Activated CD8-positive, alpha-beta memory T cell treated with anti-CD3 and anti-CD28 coated beads for 4 hours (primary cell): ENCODE measurements at places on chromosomes 2 and 18.

- DNase-seq: no peak
Observed at GRCh38 chr18:80105369-80106167, 3.5 kb upstream of the ADNP2 start.

DNA sequence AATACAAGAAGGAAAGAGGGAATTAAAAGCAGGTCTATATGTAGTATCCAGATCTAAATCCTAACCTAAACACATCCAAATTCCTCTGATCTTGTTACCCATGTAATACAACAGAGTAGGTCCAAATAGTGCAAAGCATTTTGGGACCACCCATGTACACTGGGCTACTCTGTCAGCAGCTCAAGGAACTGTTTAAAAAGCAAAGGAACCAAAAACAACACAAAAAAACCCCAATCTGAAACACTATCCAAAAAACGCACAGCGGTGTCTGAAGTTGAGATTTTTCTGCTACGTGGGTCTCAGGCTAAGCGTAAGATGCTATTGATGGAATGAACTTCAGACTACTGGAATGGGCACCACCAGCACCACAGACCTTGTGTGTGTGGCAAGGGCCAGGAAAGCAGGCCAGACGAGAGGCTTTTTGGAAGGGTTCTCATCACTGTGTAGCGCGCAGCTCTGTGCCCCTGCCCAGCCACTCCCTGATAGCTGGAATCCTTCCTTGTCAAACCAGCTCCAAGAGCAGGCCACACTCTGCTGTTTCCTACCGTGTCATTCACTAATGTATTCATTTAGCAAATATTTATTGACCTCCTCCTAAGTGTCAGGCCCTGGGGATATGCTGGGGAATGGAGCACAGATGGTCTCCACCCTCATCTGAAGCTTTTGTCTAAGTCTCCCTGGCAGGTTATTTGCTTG is 101.4 kb downstream of the COLEC12 start:
- no peak for DNase-seq

- no peak for DNase-seq
Observed at GRCh38 chr2:197978971-197979370, 174.6 kb downstream of the PLCL1 start.

GRCh38 chr2:105604938-105605337 is 139.8 kb upstream of the NCK2 start:
- no peak for DNase-seq

DNA sequence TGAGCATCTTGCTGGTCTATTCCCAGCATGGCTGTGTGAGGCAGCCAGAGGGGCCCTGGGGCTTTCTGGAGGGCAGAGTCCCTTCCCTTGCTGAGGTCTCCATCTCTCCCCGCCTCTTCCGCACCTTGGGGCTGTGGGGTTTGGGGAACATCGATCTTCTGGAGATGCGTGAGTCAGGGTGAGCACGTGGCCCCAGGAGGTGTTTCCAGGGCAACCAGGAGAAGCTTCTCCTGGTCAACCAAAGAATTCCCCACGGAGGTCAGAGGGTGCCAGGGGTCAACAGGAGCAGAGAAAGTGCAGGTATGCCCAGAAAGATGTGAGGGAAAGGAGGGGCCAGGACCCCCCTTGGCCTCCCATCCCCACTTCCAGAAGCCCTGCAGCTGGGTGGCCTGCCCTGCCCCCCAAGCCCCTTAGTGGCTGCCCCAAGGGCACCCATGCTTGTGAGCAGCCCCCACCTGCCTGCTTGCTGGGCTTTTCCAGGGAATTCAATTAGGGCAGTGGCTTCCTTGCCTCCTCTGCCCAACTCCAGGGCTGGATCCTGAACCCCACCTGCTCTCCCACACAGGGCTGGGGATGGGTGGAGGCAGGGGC is 2.8 kb upstream of the PROM2 start:
- DNase-seq: no peak
